ENCODE measurements at places on chromosomes 5 and 9. TPM values are rescaled to one million over a fixed set of nuclear protein-coding genes. Genes with fewer than 3 reads are reported as not detected.
A peak's percentile ranks its signal among the peaks of the same experiment; 100 is the strongest.

The SLC34A3 gene
- total RNA-seq, result 0.27 TPM

- H3K27ac ChIP-seq, result no peak overlapping the region
- DNase-seq, result no peak
- H3K4me3 ChIP-seq, result no peak overlapping the region
- H3K36me3 ChIP-seq, result peaks cover 9% of the 10 kb centered on the region
- peaks cover 2% of the 10 kb centered on the region for H3K4me1 ChIP-seq
Measured at GRCh38 chr9:133058550-133059320, 3.0 kb upstream of the CEL start.

The ZBTB5 gene
- total RNA-seq, result 21.2 TPM

DNA sequence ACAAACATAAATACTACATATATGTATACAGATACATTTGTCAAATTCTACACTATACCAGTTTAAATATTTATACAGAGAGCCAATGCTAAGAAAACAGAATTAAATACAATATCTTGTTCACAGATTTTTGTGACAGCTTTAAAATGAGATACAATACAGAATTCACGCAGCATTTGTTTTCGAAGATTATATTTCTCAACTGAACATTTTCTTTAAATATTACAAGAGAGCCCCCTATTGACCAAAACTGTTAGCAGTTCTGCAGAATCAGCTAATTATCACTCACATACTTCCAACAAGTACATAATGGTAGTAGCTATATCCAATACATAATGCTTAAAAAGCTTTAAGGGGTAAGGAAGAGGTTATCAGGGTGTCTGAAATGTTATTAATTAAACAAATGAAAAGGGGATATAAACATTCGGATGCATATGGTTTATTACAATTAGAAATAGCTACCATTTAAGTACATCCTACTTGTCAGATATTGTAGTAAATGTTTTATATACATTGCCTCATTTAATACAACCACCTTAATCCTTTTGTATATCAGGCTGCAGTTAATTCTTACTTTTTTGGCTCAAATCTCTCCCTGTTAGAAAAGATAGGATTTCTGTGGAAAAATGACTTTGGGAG is 31.7 kb downstream of the ZDHHC21 start:
- no peak overlapping the region for H3K4me3 ChIP-seq
- no peak for DNase-seq
- no peak overlapping the region for H3K27ac ChIP-seq
- peaks cover 29% of the 10 kb centered on the region for H3K36me3 ChIP-seq
- no peaks in the 10 kb centered on the region for H3K4me1 ChIP-seq

- no peaks in the 10 kb centered on the region for H3K4me1 ChIP-seq
- H3K27me3 ChIP-seq, result peaks cover 13% of the 10 kb centered on the region
- H3K36me3 ChIP-seq, result no peaks in the 10 kb centered on the region
- no peak overlapping the region for H3K27ac ChIP-seq
- DNase-seq, result no peak
Measured at GRCh38 chr9:113775749-113776148, 100.4 kb upstream of the ZNF618 start.

- peaks cover 6% of the 10 kb centered on the region for H3K36me3 ChIP-seq
- no peaks in the 10 kb centered on the region for H3K27me3 ChIP-seq
- H3K4me1 ChIP-seq, result peaks cover 28% of the 10 kb centered on the region
- H3K27ac ChIP-seq, result peak overlapping the region; percentile 76
Measured at GRCh38 chr9:130847306-130848217, 12.5 kb downstream of the ABL1 start.

DNA sequence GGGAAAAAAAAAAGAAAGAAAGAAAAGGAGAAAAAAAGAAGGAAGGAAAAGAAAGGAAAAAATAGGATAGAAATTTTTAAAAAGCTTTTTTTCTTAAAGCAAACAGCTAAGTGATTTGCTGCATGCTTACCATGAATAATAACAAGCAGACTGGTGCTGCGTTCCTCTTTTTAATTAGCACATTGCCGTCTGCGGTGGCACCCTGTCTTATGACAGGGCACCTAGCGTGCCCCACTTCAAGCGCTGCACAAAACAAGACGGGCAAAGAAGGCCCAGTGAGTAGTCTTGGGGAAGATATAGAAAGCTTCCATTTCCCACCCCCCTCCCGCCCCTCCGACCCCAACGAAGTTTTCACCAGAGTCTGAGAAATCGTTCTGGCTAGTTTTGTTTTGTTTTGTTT is 513.9 kb downstream of the ZNF608 start:
- no peaks in the 10 kb centered on the region for H3K36me3 ChIP-seq
- no peak for DNase-seq
- no peak overlapping the region for H3K4me3 ChIP-seq
- H3K27ac ChIP-seq, result no peak overlapping the region
